ENCODE measurements at places on chromosomes 6 and 20.

GRCh38 chr6:155400654-155400965 lies 55.0 kb downstream of the NOX3 start:
- DNase-seq, result no peak

DNA sequence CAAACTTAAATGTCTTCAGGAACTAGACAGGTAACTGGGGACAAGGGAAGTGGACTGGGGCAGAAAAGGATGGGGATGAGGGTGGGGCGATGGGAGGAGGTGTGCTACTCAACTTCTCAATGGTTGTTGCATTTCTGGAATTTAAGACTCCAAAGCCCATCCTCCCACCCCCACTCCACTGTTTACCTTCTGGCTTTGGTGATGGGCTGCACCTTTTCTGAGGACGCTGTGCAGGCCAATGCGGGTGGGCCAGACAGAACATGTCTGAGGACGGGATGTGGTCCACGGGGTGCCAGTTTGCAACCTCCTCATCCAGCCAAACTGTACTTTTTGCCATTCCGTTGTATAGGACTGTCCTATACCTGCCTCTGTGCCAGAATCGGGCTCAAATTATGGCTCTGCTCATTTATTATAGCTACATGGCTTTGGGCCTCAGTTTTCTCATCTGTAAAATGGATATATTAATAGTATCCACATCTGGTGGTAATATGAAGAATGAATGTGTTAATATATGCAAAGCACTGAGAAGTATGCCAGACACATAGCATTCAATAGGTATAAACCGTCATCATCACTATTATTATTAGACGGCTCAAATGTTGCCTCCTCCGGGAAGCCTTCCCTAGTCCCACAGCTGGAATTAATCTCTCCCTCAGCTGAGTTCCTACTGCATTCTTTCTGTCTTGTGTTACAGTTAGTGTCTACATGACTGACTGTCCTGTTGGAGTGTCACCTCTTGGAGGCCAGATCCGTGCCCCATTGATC lies 31.0 kb upstream of the VEGFA start:
- DNase-seq, result no peak

GRCh38 chr6:31581434-31582229 lies 592 bp downstream of the LTB start:
- DNase-seq, result no peak

- DNase-seq, result no peak
Measured at GRCh38 chr20:49308875-49309274, 31.0 kb upstream of the ZNFX1 start.

GRCh38 chr20:20740541-20740940 lies 28.1 kb upstream of the RALGAPA2 start:
- DNase-seq, result no peak

GRCh38 chr6:156345700-156346099 lies 431.5 kb upstream of the ARID1B start:
- DNase-seq, result no peak

- no peak for DNase-seq
Measured at GRCh38 chr20:25016471-25016870, 23.9 kb upstream of the APMAP start.

DNA sequence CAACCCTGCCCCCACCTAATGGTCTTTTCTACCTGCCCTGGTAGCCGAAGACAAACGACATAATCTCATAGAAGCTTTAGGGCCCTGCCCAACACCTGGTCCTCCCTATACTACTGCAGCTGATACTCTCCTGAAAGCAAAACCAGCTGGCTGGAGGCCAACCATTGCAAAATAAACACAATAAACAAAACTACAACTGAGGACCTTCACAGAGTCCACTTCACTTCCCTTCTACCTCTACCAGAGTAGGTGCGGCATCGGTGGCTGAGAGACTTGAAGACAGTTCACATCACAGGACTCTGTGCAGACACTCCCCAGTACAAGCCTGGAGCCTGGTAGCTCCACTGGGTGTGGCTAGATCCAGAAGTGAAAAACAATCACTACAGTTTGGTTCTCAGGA lies 476.2 kb downstream of the MMUT start:
- no peak for DNase-seq

DNA sequence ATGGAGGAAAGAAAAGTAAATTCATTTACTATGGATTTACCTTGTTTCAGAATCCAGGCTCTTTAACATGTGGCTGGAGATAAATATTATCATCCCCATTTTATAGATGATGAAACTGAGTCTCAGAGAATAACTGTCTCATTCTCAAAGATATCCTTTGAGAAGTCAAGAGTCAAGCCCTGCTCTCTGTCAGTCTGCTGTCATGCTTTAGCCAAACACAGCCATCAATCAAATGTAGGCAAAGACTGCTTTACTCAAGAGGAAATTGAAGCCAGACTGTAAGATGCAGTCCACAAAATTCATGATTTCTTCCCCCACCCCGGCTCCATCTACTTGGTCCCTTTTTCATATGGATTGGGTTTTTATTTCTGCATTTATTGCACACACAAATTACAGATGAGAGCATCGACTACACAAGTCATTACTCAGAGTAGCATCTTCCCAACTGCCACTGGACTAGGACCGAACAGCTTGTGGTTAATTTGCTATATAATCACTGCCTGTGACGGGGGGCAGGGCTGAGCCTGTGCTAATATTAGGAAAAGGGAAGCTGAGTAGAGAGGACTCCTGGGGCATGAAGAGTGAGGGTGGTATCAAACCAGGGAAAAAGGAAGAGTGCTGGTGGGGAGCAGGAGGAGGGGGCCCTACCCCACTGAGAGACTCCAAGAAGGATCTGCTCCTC lies 102.7 kb upstream of the TOP1 start:
- DNase-seq, result no peak

GRCh38 chr20:43765916-43766315 lies 39.1 kb upstream of the GTSF1L start:
- no peak for DNase-seq

DNA sequence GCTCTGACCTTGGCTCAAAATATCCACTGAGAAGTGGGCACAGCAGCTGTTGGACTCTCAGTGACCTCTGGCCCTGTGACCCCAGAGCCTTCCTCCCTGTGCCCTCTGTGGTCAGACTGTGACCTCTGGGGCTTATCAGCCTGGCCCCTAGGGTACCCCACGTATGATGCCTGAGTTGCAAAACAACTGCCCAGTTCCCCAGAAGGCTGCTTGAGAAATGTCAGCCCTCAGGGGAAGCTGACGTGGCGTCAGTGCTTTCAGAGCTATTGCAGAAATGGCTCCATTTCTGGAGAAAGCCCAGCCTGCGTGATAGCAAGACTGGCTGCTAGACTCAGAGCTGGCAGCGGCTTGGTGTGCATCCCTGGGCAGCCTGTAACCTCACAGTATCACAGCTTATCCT lies 31.5 kb upstream of the TGM2 start:
- no peak for DNase-seq

GRCh38 chr6:28976677-28977076 lies 28.4 kb downstream of the ZNF311 start:
- DNase-seq, result no peak

DNA sequence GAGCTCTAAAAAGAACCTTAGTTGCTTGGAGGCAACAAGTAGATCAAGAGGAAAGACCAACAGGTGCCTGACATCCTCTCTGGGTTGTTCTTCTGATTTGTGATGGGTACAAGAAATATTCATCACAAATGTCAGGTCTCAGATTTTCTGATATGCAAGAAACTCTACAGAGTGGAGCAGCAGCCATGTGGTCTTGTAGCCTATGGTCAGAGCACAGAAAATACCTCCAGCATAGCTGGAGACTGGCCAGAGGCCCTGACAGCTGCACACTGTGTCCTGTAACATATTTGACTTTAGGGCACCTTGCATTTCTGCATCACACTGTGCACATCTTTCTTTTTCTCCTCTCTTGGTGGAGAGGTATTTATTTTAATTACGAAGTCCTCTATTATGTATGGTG lies 116.3 kb downstream of the GMPR start:
- DNase-seq, result no peak

- no peak for DNase-seq
Measured at GRCh38 chr20:57679113-57679512, 30.7 kb downstream of the PMEPA1 start.

GRCh38 chr20:10475225-10475624 lies 40.1 kb downstream of the SLX4IP start:
- DNase-seq, result no peak

GRCh38 chr6:35343835-35344550 lies 1.6 kb downstream of the PPARD start:
- no peak for DNase-seq

- peak; percentile 40 for DNase-seq
Measured at GRCh38 chr6:44338228-44339122, 4.0 kb upstream of the SPATS1 start.

- DNase-seq, result no peak
Measured at GRCh38 chr20:20095114-20095872, 43.0 kb downstream of the CFAP61 start.

GRCh38 chr20:38073307-38074071 lies 39.9 kb downstream of the RPRD1B start:
- DNase-seq, result no peak

- no peak for DNase-seq
Measured at GRCh38 chr6:37804586-37804985, 14.9 kb upstream of the ZFAND3 start.

GRCh38 chr6:135568379-135568778 lies 70.8 kb upstream of the AHI1 start:
- no peak for DNase-seq

DNA sequence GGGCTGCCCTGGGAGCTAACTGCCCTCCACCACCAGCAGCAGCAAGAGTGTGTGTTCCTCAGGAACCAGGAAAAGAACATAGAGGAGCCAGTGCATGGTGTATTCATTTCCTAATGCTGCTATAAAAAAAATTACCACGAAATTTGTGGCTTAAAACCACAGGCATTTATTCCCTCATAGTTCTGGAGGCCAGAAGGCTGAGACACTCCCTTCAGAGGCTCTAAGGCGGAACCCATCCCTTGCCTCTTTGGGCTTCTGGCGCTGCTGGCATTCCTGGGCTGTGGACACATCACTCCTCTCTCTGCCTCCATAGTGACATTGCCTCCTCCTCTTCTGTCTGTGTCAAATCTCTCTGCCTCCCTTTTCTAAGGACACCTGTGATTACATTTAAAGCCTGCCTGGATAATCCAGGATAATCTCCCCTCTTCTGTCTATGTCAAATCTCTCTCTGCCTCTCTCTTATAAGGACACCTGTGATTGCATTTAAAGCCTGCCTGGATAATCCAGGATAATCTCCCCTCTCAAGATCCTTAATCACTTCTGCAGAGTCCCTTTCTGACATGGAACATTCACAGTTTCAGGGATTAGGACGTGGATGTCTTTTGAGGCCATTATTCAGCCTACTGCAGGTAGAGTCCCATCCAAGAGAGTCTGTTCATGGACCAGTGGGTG lies 54.7 kb downstream of the NDUFAF5 start:
- no peak for DNase-seq

Measured in GM18507 (cell line).